Lung (tissue), 17 donors: ENCODE measurements at places on chromosomes 2 and 18. TPM values are rescaled to one million over a fixed set of nuclear protein-coding genes. Genes with fewer than 3 reads are reported as not detected.

Gene PRR30
- not detected for polyA plus RNA-seq

Gene AKAIN1
- not detected for polyA plus RNA-seq

Gene SNRPD1
- polyA plus RNA-seq: 24.1 TPM

Gene USP14
- 23.5 TPM for polyA plus RNA-seq

Gene DUSP11
- polyA plus RNA-seq: 17.1 TPM

Gene ITGB6
- polyA plus RNA-seq: 37.4 TPM

Gene XDH
- 0.48 TPM for polyA plus RNA-seq

Gene SS18
- 32.2 TPM for polyA plus RNA-seq
